ENCODE measurements at places on chromosomes 12 and 14.

- H3K4me3 ChIP-seq = no peak overlapping the region
- H3K4me1 ChIP-seq = no peaks in the 10 kb centered on the region
- H3K27me3 ChIP-seq = peaks cover 47% of the 10 kb centered on the region
- DNase-seq = no peak
- no peak overlapping the region for H3K27ac ChIP-seq
Measured at GRCh38 chr12:53980802-53981496, 4.0 kb upstream of the HOXC10 start.

DNA sequence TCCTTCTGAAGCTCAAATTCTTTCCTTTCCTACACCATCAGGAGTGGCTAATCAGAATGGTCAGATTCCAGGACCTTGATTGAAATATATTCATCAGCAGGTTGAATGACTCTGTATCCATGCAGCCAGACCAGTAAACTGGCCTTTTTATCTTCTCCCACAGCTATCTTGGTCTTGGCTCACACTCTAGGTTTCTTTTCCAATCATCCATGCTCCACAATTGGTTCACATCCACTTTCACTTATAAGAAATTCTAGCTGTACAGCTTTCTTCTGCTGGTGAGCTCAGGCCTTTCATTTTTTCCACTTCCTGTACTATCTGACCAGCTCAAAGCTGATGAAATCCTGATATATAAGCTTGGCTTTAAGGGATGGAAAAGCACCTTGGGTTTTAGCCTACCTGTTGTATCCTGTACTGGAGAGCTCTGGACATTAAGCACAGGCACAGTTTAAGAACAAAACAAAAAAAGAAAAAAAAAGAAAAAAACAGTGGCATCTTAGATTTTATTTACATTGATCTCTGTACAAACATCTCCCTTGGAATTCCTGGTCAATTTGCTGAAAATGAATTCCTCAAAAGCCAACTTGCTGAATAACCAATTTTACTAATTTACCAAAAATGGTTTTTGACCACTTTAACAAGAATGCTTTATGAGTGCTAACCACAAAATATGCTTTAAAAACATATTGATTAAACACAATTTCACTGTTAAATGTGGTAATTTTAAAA lies 91.6 kb upstream of the PAWR start:
- peaks cover 62% of the 10 kb centered on the region for H3K36me3 ChIP-seq
- no peak overlapping the region for H3K4me3 ChIP-seq
- DNase-seq = no peak
- H3K27ac ChIP-seq = no peak overlapping the region
- no peaks in the 10 kb centered on the region for H3K27me3 ChIP-seq

DNA sequence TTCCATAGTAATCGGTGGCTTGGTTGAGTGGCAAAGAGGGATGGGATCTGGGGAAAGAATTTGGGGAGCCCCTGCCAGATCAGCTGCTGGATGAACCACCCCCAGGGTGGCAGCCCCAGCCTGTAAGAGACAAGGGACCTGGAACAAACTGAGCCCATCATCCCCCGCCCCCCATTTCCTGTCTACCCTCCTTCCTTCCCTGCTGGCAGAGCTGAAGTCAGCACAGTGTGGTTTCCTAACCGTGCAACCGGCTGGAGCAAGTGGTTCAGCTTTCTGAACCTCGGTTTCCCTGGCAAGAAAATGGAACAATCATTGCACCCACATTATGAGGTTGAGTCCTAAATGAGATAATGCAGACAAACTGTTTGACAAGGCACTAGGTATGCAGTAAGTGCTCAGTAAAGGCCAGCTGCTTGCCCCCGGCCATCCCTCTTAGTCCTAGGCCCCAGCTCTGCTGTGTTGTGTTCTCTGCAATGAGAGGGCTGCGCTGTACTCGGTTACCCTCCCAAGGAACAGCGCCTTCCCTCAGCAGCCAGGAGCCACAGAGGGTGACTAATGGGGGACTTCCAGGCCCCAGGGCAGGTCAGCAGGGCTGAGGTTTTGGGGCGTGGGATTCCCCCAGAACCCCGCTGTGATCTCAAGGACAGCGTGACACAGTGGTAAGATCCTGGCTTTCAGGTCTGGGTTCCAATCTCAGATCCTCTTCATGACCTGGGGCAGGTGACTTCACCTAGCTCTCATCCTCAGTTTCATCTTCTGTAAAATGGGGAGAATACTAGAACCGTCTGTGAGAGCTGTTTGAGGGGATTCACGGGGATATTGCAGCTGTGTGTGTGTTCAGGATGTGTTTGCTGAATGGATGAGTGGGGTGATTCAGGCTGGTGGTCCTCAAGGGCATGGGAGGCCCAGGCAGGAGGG lies 16.5 kb downstream of the SELPLG start:
- H3K4me1 ChIP-seq = no peaks in the 10 kb centered on the region
- peak overlapping the region; percentile 0 for H3K4me3 ChIP-seq
- H3K27me3 ChIP-seq = no peaks in the 10 kb centered on the region
- H3K36me3 ChIP-seq = no peaks in the 10 kb centered on the region
- peak; percentile 71 for DNase-seq
- no peak overlapping the region for H3K27ac ChIP-seq

DNA sequence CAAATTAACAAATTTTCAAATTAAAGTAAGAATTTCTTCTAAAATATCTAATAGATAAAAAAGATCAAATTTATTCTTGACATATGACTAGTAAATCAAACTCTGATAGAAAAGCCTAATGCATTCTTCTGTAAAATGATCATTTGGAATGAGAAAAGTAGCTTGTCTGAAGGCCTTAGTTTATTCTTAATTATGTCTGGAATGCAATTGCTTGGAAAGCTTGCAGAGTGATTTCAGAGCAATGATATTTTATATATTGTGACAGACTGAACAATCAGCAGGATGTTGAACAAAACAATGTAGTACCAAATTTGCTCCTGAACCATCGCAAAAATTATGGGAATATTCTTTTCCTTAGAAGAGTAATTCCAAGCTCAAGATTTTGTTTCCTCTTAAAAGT lies 789.6 kb upstream of the NOVA1 start:
- H3K36me3 ChIP-seq = no peaks in the 10 kb centered on the region
- no peak overlapping the region for H3K4me3 ChIP-seq
- no peak for DNase-seq
- H3K27me3 ChIP-seq = no peaks in the 10 kb centered on the region
- H3K27ac ChIP-seq = no peak overlapping the region
- H3K4me1 ChIP-seq = no peaks in the 10 kb centered on the region

DNA sequence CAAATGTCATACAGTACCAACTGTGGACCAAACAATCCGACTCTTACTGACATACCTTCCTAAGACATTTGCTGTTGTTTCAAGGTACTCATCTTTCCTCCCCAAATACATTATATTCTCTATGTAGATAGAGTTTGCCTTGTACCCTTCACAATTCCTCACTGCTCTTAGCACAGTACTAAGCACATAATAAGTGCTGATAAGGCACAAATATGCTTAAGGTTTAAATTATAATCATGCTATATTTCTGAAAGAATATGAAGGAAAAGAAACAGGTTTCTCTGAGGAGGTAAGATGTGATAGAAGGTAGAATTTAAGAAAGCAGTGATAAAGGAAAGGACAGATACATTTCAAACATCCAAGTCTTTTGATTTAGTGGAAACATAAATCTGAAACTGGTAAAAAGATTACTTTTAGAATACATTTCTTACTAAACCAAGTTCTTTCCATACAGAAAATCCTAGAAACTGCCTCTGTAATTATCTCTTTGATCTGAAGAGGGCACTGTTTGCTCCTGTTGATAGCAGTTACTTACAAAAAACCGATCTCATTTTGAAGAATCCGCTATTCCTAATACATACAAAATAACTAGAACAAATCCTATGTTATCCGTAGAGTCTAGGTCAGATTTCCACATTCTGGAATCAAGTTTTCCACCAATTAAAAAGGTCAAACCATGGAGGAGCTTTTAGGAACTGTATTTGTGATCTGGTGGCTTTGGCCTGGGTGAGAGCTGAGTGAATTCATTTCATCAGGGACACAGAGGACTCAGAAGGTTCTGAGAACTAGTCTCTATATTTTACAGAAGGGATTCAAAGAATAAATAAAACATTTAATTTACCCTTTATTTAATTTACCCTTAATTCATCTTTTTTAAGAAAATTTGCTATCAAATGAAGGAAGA lies 311.9 kb downstream of the DAD1 start:
- no peaks in the 10 kb centered on the region for H3K4me1 ChIP-seq
- H3K27ac ChIP-seq = no peak overlapping the region
- no peaks in the 10 kb centered on the region for H3K36me3 ChIP-seq
- no peak for DNase-seq
- H3K27me3 ChIP-seq = no peaks in the 10 kb centered on the region
- no peak overlapping the region for H3K4me3 ChIP-seq
